Calu3 (cell line): ENCODE measurements at places on chromosomes 7 and 10. TPM values are rescaled to one million over a fixed set of nuclear protein-coding genes. Genes with fewer than 3 reads are reported as not detected.

The MYPN gene
- total RNA-seq, result 0.38 and 0.56 TPM in 2 replicates

GRCh38 chr7:99617192-99617781 is 541 bp downstream of the ZSCAN25 start:
- peaks cover 35% of the 10 kb centered on the region for H3K36me3 ChIP-seq
- peaks cover 33% of the 10 kb centered on the region for H3K4me1 ChIP-seq
- H3K4me3 ChIP-seq, result peak overlapping the region; percentile 83
- peak overlapping the region; percentile 73 for H3K27ac ChIP-seq
- DNase-seq, result no peak

The SLC26A4 gene
- total RNA-seq, result 0.09 TPM in 1 of 2 replicates, not detected in the other

DNA sequence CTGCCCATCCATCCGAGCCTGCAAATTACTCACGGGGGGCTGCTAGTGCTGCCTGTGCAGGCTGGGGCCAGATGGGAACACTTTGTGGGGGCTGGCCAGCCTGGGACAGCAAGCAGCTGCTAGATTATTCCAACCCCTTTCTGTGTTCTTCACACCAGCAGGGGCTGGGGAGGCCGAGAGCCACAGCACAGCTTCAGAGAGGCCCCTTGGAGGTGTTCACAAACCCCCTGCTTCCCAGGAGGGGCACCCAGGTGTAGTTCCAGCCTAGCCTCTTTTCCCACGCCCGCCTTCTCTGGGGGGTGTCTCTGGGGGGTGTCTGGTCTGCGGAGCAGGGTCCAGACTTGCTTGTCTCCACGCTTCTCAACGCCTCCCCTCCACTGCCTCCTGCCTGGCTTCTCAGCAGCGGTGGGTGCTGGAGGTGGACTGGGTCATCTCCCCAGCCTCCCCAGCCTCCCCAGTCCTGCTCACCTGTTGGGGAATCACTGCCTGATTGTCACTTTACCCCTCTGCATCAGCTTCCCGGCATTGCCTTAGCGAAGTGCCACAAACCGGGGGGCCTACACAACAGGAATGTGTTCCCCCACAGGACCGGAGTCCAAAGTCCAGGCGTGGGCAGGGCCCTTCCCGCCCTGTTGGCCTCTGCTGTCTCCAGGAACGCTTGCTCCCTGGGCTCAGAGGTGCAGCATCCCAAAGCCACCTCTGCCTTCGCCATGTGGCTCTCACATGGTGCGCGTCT is 74.0 kb upstream of the EN2 start:
- peaks cover 100% of the 10 kb centered on the region for H3K27me3 ChIP-seq
- H3K4me1 ChIP-seq, result peaks cover 10% of the 10 kb centered on the region
- no peak overlapping the region for H3K4me3 ChIP-seq
- peaks cover 4% of the 10 kb centered on the region for H3K36me3 ChIP-seq
- H3K27ac ChIP-seq, result no peak overlapping the region
- DNase-seq, result no peak

The ITPRIP gene
- 1.5 and 1.7 TPM in 2 replicates for total RNA-seq

The OR2A12 gene
- total RNA-seq, result not detected in 2 replicates
